ENCODE measurements at places on chromosomes 12 and 14.

GRCh38 chr14:69587389-69587788 is 12.7 kb upstream of the CCDC177 start:
- no peak for DNase-seq

DNA sequence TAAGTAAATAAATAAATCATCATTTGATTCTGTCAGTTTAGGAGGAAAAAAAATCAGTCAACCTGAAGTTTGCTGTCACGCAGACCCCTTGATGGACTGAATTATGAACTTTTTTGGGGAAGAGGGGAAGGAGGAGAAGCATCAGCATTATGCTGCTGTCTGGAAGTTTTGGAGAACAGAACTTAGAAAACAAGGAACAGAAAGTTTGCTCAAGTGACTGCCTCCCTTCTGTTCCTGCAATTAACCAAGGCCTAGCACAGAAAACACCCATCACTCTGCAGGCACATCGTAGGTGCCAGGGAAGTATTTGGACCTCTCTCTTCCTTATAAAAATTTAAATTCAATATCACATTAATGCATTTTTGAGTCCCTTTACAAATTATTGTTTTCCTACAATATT is 283.8 kb downstream of the VRK1 start:
- DNase-seq, result no peak

DNA sequence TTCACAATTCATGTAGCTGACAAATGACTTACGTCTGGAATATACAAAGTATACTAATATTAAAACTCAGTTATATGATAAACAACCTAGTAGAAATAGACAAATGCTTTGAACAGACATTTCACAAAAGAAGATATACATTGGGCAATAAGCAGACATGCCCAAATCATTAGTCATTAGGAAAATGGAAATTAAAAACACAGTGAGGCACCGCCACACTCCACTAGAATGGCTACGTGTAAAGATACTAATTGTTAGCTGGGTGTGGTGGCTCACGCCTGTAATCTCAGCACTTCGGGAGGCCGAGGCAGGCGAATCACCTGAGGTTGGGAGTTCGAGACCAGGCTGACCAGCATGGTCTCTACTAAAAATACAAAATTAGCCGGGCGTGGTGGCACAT is 248.9 kb upstream of the TMEM132C start:
- DNase-seq, result no peak

DNA sequence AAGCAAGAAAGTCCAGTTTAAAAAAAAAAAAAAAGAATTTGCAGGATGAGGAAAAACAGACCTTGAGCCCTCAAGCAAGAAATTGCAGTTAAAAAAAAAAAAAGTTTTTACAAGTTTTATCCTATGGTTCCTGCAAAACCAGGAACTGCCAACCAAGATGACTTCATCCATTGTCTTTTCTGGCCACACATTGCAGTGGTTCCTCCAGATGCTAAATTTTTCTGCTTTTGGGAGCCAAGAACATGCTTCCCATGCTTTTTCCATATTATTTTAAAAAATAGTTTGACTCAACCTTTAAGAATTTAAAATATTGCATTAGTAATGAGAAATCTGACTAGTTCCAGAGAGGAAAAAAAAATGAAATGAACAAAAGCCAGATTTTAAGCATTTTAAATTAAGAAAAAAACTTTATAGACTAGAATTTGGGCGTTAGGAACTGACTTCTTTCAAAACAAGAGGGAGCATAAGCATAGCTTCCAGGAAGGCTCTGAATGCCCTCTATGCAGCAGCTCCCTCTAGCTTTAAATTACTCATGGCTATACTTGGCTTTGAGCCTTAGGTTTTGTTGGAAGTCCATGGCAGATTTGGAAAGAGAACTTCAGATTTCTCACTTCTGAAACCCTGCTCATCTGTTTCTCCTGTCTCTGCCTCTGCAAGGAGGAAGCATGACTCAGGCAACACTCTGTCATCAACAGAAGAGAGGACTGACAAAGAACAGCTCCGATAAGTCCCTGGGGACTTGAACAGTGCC is 124.5 kb downstream of the GPR65 start:
- DNase-seq, result no peak

DNA sequence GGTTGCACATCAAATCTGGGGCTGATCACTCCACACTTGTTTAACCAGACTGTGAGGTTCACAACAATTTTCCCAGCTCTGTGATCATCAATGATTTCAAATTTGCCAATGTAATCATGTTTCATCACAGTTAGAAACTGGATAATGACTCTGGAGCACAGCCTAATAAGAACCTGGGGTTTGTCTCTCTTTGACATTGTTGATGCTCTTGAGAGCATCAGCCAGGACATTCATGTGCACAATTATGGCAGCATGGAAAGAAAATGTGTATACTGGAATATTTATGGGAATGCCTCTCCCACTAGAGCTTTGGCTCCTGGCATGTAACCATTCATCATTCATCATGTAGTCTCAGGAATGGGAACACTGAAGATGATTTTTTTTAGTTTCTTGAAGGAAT is 47.0 kb downstream of the SIX1 start:
- no peak for DNase-seq

DNA sequence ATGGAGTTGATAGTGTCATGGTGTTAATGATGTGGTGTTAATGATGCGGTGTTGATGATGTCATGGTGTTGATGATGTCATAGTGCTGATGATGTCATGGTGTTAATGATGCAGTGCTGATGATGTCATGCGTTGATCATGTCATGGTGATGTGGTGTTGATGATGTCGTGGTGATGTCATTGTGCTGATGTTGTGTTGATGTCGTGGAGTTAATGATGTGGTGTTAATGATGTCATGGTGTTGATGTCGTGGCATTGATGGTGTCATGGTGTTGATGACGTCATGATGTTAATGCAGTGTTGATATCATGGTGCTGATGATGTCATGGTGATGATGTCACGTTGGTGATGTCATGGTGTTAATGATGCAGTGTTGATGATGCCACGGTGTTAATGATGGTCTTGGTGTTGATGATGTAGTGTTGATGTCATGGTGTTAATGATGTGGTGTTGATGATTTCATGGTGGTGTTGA is 49.1 kb upstream of the RIMBP2 start:
- no peak for DNase-seq

All from activated CD8-positive, alpha-beta memory T cell treated with anti-CD3 and anti-CD28 coated beads, Interleukin-2, amount 50 U/mL, for 4 hours (primary cell).